SHP77 treated with DMSO at 0.1 percent for 48 hours (cell line): ENCODE measurements at places on chromosomes 11 and 22.

GRCh38 chr11:100240025-100240539, 447.0 kb upstream of the ARHGAP42 start:
- DNase-seq = no peak

DNA sequence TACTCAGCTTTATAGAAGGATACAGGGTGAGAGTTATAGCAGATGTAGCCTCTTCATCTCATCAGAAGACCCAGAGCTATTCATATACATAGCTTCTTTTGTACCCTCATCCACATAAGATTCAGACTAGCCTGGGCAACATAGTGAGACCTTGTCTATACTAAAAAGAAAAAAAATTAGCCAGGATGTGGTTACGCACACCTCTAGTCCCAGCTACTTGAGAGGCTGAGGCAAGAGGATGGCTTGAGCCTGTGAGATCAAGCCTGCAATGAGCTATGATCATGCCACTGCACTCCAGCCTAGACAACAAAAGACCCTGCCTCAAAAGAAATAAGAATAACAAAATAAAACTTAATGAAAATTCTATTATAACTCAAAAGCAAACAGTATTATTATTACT, 36.7 kb upstream of the B3GNT6 start:
- no peak for DNase-seq

- no peak for DNase-seq
Observed at GRCh38 chr11:4085575-4085974, 9.0 kb upstream of the RRM1 start.

GRCh38 chr11:124440608-124441007, 4.9 kb downstream of the OR8B8 start:
- no peak for DNase-seq

- no peak for DNase-seq
Observed at GRCh38 chr11:2534134-2534956, 89.5 kb downstream of the KCNQ1 start.

DNA sequence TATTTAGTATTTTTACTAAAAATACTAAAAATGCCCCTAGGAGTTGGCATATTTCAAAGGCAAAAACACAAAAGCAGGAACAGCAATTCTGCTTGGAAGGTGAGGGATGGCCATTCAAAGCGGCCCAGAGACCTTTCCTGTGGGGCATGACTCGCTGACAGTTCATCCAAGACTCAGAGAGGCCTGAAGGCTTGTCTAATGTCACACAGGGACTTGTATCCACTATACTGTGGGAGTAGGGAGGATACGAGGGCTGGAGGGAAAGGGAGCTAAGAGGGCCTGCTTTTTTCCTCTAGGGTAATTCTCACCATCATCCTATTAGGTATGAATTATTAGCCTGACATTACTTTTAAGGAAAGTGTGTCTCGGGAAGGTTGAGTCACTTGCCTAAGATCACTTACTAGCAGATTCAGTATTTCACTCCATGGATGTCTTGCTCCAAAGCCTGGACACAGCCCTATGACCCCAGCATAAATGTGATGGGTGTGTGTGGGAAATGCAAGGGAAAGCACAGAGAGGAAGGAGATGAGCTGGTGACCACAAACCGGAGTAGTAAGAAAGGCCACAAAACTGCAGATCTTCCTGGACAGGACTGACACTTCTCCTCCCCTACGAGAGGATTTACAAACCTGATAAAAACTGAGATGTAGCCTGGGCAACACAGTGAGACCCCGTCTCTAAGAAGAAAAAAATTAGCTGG, 16.7 kb upstream of the UCP3 start:
- no peak for DNase-seq

GRCh38 chr11:65698205-65698604, 13.8 kb upstream of the KAT5 start:
- no peak for DNase-seq

GRCh38 chr11:117502779-117503100, 175.1 kb downstream of the CEP164 start:
- no peak for DNase-seq

GRCh38 chr11:135027461-135027860, 615.4 kb upstream of the B3GAT1 start:
- no peak for DNase-seq
